ENCODE measurements at places on chromosomes 7 and 10. TPM values are rescaled to one million over a fixed set of nuclear protein-coding genes. Genes with fewer than 3 reads are reported as not detected.

DNA sequence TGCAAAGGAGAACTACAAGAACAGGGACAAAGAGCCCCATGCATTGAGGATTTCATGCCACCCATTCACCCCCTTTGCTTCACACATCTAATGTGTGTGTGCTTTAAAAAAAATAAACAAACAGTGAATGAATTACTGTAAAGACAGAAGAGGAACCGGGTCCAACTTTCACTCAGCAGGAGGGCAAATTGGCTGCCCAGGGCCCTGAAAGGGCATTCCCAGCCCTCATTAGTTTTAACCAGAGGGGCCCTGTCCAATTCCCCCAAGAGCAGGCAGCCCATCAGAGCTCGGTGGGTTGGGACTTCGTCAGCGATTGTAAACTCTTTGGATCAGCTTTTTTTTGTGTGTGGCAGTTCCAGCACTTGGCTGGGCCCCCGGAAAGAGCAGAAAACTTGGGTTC lies 73.6 kb upstream of the PDZD8 start:
- H3K27ac ChIP-seq: no peak overlapping the region
- no peak overlapping the region for H3K4me3 ChIP-seq
- no peaks in the 10 kb centered on the region for H3K36me3 ChIP-seq

Gene PAX4
- total RNA-seq: not detected

DNA sequence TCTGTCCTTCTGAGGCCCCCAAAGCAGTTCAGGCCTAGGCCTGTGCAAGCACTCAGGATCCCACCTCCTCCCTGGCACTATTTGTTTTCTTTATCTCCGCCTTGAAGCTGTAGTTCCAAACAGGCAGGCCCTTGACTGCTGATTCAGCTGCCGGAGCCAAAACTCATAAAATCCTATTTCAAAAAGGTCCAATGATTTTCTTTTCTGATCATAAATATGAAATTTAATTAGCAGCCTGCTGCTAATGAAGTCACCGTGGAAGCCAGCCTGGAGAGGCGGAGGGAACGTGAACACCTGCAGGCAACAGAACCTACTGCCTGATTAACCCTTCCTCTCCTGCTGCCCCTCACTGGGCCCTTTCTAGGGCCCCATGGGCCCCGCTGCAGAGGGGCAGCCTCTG lies 60.1 kb downstream of the CARD11 start:
- H3K27ac ChIP-seq: peak overlapping the region; percentile 50
- peaks cover 29% of the 10 kb centered on the region for H3K36me3 ChIP-seq
- peaks cover 75% of the 10 kb centered on the region for H3K4me1 ChIP-seq
- DNase-seq: no peak
- no peaks in the 10 kb centered on the region for H3K27me3 ChIP-seq
- H3K4me3 ChIP-seq: no peak overlapping the region

DNA sequence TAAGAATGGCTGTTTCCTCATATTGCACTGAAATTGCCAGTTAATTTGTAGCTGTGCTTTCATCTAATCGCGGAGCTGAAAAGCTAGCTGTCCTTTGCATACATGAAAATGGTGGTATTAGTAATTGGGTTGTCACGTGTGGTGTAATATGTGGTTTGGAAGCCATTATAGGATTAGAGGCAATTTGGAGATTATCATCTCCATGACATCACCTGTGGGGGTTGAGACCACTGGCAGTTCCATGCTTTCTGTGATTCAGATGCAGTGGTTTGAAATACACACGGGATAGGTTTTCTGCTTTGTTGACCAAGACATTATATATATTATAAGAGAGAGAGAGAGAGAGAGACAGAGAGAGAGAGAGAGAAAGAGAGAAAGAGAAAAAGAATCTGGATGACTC lies 180.8 kb downstream of the RAB11FIP2 start:
- no peaks in the 10 kb centered on the region for H3K36me3 ChIP-seq
- DNase-seq: no peak
- H3K27ac ChIP-seq: no peak overlapping the region
- no peaks in the 10 kb centered on the region for H3K4me1 ChIP-seq
- no peak overlapping the region for H3K4me3 ChIP-seq

- H3K27me3 ChIP-seq: no peaks in the 10 kb centered on the region
- H3K27ac ChIP-seq: no peak overlapping the region
- DNase-seq: no peak
- no peak overlapping the region for H3K4me3 ChIP-seq
These were observed 63.0 kb downstream of the VAX1 start for GRCh38 chr10:117075064-117075463.

DNA sequence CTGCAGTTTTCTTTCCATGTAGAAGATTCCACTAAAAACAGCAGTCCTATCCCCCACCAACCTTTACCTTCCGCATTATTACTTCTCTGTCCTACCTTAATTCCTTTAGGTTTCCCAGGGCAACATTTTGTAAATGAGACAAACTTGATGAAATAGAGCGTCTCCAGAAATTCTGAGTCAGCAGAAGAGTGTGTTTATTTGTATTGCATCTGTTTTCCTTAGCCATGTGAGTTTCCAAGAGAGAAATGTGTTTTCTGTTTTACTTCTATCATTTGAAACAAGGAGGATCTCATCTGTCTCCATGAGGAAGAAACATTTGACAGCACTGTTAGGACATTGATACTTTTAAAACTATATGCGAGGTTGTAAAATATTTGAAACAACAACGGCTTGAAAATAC lies 244.2 kb upstream of the PLXDC2 start:
- no peak overlapping the region for H3K4me3 ChIP-seq
- no peaks in the 10 kb centered on the region for H3K27me3 ChIP-seq
- no peaks in the 10 kb centered on the region for H3K4me1 ChIP-seq

DNA sequence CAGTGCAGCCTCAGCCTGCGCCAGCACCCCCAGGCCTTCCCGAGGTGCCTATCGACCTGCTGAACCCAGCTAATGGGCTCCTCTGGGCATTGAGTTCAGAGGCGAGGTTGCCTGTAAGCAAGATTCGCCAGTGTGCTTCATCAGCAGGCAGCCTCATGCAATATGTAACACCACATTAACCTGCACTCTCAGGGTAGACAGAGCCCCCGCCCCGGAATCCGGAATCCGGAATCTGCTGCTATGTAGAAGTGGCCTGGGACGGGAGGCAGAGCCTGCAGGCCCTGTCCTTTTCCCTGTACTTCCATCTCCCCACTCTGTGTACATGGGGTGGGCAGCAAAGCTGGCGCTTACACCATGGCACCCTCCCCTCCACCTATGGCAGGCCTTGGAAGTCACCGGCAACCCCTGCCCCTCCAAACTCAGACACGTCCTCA lies 83.9 kb upstream of the RET start:
- DNase-seq: no peak
- H3K4me3 ChIP-seq: no peak overlapping the region
- H3K36me3 ChIP-seq: no peaks in the 10 kb centered on the region
- H3K27ac ChIP-seq: no peak overlapping the region

- no peak overlapping the region for H3K4me3 ChIP-seq
- no peak for DNase-seq
- H3K27ac ChIP-seq: no peak overlapping the region
- H3K4me1 ChIP-seq: no peaks in the 10 kb centered on the region
These were observed 73.8 kb upstream of the TMEM106B start for GRCh38 chr7:12137283-12137682.

GRCh38 chr10:22320591-22321155 lies at the start of gene BMI1:
BMI1 (plus strand) TSS chr10:22321099; CDS start chr10:22326450, 5,351 bp downstream.
- peak within 1 kb of the TSS; percentile 69 for H3K4me3 ChIP-seq
- H3K36me3 ChIP-seq: no peaks in the 10 kb centered on the region
- peaks cover 33% of the 10 kb centered on the region for H3K4me1 ChIP-seq
- peak; percentile 81 for DNase-seq
- peak within 1 kb of the TSS; percentile 74 for H3K27ac ChIP-seq

Gene FXYD4
- total RNA-seq: not detected

Gene MMS19
- 65.7 TPM for total RNA-seq

DNA sequence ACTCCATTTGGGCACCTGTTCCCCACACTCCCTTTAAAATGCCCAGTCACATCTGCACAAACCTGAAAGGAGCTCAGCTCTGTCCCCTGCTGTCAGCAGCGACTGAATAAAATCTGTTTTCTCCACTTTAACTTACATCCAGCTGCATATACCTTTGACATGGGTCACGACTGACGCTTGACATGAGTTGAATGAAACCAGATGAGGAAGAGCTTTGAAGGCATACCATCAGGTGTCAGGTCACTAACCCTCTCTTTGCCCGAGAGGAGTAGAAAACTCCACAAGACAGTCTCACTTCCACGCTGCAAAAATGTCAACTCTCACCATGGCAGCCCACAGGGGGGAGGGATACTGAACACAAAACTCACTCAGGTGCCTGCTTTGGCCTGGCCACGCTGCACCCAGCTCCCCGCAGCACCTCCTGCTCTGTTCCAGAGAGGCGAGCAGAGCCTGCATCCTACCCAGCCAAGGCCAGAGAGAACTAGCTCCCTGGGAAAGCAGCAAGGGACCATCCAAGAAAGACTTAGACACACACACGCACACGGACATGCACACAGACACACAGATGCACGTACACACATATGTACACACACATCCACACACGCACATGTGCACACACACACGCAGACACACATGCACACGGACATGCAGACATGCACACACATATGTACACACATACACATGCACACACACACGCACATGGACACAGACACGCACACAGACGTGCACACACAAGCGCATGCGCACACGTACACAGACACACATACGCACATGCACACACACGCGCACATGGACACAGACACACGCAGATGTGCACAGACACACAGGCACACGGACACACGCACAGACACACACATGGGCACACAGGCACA lies 191.0 kb downstream of the MAD1L1 start:
- peaks cover 34% of the 10 kb centered on the region for H3K4me1 ChIP-seq
- H3K27me3 ChIP-seq: no peaks in the 10 kb centered on the region
- no peaks in the 10 kb centered on the region for H3K36me3 ChIP-seq
- H3K27ac ChIP-seq: no peak overlapping the region
- no peak for DNase-seq

- no peaks in the 10 kb centered on the region for H3K4me1 ChIP-seq
- no peak overlapping the region for H3K4me3 ChIP-seq
- H3K27me3 ChIP-seq: no peaks in the 10 kb centered on the region
- H3K27ac ChIP-seq: no peak overlapping the region
These were observed 51.6 kb downstream of the HBP1 start for GRCh38 chr7:107220356-107220755.

- peak; percentile 28 for DNase-seq
- no peaks in the 10 kb centered on the region for H3K36me3 ChIP-seq
- peaks cover 52% of the 10 kb centered on the region for H3K4me1 ChIP-seq
- H3K4me3 ChIP-seq: peak within 1 kb of the TSS; percentile 63
- peak within 1 kb of the TSS; percentile 71 for H3K27ac ChIP-seq
These were observed at the start of gene IL2RA for GRCh38 chr10:6062101-6062771. IL2RA (minus strand) TSS chr10:6062367; CDS start chr10:6062151, 216 bp downstream.

- DNase-seq: no peak
- H3K4me3 ChIP-seq: no peak overlapping the region
- H3K4me1 ChIP-seq: no peaks in the 10 kb centered on the region
- H3K27me3 ChIP-seq: peaks cover under 1% of the 10 kb centered on the region
- H3K36me3 ChIP-seq: no peaks in the 10 kb centered on the region
These were observed 39.8 kb upstream of the LANCL2 start for GRCh38 chr7:55325371-55325792.

GRCh38 chr10:88544140-88544870 lies 38.8 kb downstream of the RNLS start:
- DNase-seq: no peak
- no peak overlapping the region for H3K27ac ChIP-seq
- H3K4me3 ChIP-seq: no peak overlapping the region

Gene RNF32
- 0.99 TPM for total RNA-seq

GRCh38 chr10:80760914-80761371 lies 223.2 kb downstream of the SH2D4B start:
- no peaks in the 10 kb centered on the region for H3K4me1 ChIP-seq
- DNase-seq: no peak
- H3K36me3 ChIP-seq: no peaks in the 10 kb centered on the region
- no peak overlapping the region for H3K27ac ChIP-seq
- H3K4me3 ChIP-seq: no peak overlapping the region
- no peaks in the 10 kb centered on the region for H3K27me3 ChIP-seq

Gene C7orf57
- total RNA-seq: not detected

GRCh38 chr10:43574906-43575305 lies 490 bp upstream of the ZNF239 start:
- no peak for DNase-seq
- H3K4me1 ChIP-seq: peaks cover 31% of the 10 kb centered on the region

Gene ECHDC3
- 1.5 TPM for total RNA-seq

DNA sequence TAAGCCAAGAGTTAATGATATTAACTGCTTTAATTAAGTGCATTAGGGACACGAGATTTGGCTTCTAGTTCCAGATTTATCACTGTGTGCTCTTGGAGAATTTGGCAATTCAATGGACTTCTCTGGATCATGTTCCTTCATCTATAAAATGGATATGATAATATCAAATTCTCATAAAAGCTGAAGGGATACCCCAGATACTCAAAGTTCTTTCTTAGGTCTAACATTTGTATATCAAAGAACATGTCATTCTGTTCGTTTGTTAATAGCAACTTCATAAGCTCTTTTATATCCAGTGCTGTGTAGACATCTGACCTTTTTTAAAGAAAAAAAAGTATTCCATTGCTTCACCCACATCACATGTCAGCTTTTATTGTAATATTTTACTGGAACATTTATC lies 54.6 kb upstream of the HDAC9 start:
- H3K27ac ChIP-seq: no peak overlapping the region
- H3K36me3 ChIP-seq: no peaks in the 10 kb centered on the region
- no peaks in the 10 kb centered on the region for H3K4me1 ChIP-seq
- no peak for DNase-seq
- H3K4me3 ChIP-seq: no peak overlapping the region
- no peaks in the 10 kb centered on the region for H3K27me3 ChIP-seq

DNA sequence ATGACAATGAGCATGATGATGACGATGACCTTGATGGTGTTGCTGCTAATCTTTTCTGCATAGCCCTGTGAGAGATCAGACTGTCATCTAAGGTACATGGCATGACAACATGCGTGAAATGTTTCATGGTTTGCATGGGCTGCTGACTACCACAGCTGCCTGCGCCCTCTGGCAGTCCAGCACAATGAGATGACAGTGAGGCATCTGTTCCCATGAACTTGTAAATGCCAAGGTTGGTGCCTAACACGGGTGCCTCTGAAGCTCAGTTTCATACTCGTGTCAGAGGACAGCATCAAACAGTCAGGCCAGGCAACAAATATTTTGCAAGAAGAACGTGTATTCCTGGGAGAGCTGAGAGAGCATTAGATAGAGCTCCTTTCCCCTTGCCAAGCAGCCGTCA lies 122.0 kb upstream of the PRKCQ start:
- no peak overlapping the region for H3K4me3 ChIP-seq
- no peak overlapping the region for H3K27ac ChIP-seq
- no peak for DNase-seq
